ENCODE measurements at places on chromosomes 2 and 18. TPM values are rescaled to one million over a fixed set of nuclear protein-coding genes. Genes with fewer than 3 reads are reported as not detected.

CRYGC gene
- not detected for total RNA-seq

DSG4 gene
- not detected for total RNA-seq

OTOS gene
- not detected for total RNA-seq

ANKRD30BL gene
- 0.14 TPM for total RNA-seq

RIT2 gene
- not detected for total RNA-seq

DNA sequence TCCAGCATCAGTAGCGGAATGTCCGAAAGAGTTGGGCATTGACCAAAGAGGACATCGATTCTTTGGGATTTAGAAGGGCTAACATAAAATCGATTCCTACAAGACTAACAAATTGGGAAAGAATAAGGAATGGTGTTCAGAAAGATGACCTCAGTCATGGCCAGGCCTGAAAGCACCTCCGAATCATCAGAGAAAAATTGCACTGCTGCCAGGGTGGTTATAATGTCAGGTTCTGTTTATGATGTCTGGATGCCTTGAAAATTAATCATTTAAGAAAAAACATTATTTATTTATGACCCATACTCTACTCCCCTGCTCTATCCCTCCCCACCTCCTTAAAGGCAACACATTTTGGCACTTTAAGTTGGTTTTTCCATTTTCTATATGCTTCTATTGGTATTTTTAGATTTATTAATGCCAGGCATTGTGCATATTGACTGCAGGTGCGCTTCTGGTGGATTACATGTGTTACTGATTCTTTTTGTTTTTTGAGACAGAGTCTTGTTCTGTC is 104.7 kb downstream of the MYCN start:
- DNase-seq = no peak

DNA sequence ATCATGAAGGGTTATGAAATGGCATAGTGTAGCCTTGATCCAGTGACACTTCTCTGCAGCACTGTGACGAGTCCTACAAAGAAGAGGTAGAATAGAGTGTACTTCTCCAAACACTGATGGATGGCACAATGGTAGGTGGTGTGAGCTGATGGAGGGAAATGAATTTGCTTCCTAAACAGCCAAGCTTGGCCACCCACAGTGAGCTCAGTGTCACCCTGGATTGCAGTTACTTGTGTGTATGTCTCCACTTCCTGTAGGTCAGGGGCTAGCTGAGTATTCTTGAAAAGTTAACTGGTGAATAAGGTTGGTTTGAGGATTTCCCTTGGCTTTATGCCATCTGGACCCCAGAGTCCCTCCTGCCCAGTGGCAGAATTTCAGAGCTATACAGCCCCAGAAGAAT is 75.9 kb downstream of the VSNL1 start:
- DNase-seq = no peak

- no peak for DNase-seq
These were observed 9.3 kb upstream of the STAT1 start for GRCh38 chr2:191023235-191023679.

DNA sequence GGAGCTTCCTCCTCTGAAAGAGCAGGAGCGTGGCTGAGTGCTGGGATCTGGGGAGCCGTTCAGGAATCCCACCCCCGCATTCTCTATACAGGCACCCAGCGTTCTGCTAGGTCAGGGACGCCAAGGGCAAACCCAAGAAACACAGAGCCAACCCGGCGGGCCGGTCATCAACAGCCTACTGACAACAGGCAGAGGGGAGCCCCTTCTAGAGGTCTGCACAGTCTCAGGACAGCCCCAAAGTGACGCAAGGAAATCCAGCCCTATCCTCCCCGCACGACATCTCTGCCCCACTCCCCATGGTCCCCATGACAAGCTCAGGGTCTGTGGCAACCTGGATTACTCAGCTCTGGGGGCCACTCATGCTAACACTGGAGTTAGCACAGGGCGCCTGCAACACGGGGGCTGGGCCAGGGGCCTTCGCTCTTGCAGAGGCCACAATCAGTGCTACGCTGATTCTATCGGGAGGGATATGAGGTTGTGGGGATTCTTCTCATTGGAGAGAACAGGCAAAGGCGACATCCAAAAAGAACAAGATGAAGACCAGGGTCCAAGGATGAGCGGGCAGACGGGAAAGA is 81.6 kb downstream of the PXDN start:
- no peak for DNase-seq

DNA sequence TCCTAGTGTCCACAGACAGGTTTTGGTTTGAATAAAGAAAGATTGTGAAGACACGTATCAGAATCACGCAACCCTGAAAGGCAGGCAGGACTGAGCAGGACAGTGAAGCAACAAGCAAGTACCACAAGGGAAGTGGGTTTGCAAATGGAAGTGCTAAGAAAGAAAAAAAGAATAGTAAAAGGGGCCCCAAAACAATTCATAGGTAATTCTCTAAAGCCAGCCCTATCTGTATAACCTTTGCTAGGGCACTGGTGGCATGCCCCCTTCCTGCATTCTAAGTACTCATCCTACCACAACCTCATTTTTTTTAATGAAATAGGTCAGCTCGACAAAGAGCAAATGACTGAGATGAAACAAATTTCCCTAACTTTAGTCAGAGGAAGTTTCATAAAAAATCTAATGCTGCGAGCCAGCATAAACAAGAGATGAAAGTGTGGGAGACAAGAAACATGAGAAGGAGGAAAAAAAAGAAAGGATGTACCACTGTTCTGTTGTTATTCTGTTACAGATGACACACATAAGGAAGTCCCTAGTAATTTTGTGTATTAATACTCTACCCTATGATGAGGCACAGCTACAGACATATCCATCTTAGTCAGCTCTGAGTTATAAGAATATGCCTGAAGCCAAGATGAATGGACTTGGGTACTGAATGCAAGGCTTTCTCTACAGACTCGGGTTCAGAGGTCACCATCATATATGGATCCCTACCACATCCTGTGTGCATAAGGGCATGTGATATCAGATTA is 32.2 kb downstream of the IKZF2 start:
- DNase-seq = no peak

- no peak for DNase-seq
These were observed 208.6 kb downstream of the C1D start for GRCh38 chr2:67854103-67854743.

GRCh38 chr2:196380098-196380497 is 208.7 kb upstream of the STK17B start:
- no peak for DNase-seq

Data from cardiac muscle cell (in vitro differentiated cells and primary cell).